HT-29 (cell line): ENCODE measurements at places on chromosomes 4 and X. TPM values are rescaled to one million over a fixed set of nuclear protein-coding genes. Genes with fewer than 3 reads are reported as not detected.
A peak's percentile ranks its signal among the peaks of the same experiment; 100 is the strongest.

- DNase-seq = no peak
Measured at GRCh38 chrX:5431823-5432222, 796.8 kb downstream of the NLGN4X start.

DNA sequence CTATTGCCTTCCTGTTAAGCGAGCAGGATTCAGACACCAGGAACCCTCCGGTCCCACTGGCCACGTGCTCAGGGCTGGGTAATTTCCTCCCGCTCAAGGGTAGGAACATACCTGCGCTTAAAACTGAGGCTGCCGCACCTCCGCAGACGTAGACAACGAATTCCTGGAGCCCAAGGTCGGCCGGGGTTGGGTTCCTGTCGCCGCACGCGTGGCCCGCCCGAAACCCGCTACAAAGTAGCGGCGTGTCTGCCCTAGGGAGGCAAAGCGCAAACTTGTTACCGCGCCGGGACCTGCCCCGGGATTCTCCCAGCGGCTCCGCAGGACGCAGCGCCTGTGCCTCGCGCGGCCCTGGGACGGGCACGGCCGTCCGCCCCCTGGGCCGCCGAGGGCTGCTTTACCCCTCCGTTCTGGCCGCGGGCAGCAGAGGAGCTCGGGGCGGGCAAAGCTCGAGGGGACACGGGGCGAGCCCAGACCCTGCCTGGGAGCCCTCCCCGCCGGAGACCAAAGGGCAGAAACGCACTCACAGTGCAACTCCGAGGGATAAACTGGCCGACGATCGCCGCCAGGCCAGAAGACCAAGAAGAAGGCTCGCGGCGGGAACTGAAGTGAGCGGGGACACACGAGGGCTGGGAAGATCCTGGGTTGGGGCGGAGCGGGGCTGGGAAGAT is at the start of gene ERVMER34-1:
ERVMER34-1 (minus strand) TSS at position 607 of the 668 bp plus-strand sequence. CDS start 5,905 bp downstream, outside the sequence.
- DNase-seq = peak; percentile 8

GRCh38 chrX:126065901-126066660 is 100.0 kb downstream of the DCAF12L2 start:
- no peak for DNase-seq

GRCh38 chrX:25005382-25006185 is 10.2 kb downstream of the ARX start:
- no peak for DNase-seq

PAGE2B gene
- not detected in 2 replicates for total RNA-seq

GRCh38 chr4:48698029-48698971 is 81.8 kb downstream of the FRYL start:
- DNase-seq = peak; percentile 82

- peak; percentile 65 for DNase-seq
Measured at GRCh38 chrX:149527705-149528104, 13.1 kb upstream of the EOLA1 start.
